ENCODE measurements at places on chromosomes 1 and 21. TPM values are rescaled to one million over a fixed set of nuclear protein-coding genes. Genes with fewer than 3 reads are reported as not detected.

Gene CLIC6
- 0.07 TPM for total RNA-seq

Gene TCP10L
- not detected for total RNA-seq

Gene NUAK2
- total RNA-seq = 18.8 TPM

Gene C1orf94
- total RNA-seq = not detected

Gene GUCA2B
- not detected for total RNA-seq

Measured in airway epithelial cell (primary cell).